ENCODE measurements at places on chromosomes 4 and X.

- no peak for DNase-seq
Measured at GRCh38 chr4:117771647-117772337, 262.5 kb upstream of the NDST3 start.

DNA sequence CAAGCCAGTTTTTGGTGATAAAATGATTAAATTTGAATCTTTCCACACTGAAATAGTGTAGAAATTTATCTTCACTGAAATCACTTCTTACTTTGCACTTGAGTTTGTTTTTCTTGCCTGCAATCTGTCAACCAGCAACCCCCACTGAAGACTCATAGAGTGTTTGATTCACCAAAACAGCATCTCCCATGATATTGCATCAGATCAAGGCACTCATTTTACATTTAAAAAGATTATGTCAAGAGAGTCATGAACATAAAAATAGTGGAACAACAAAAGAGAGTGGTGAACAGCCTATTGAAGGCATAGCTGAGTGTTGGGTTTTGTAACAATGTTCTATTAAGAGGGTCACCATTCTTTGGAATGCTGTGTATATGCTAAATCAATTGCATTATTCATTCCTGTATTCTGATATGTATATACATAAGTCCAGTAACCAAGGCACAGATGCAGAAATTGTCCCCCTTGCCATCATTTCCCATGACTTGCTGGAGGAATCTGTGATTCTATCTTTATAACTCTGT, 1934.9 kb downstream of the ARAP2 start:
- DNase-seq, result no peak

- no peak for DNase-seq
Measured at GRCh38 chr4:4948370-4948769, 70.9 kb downstream of the CYTL1 start.

DNA sequence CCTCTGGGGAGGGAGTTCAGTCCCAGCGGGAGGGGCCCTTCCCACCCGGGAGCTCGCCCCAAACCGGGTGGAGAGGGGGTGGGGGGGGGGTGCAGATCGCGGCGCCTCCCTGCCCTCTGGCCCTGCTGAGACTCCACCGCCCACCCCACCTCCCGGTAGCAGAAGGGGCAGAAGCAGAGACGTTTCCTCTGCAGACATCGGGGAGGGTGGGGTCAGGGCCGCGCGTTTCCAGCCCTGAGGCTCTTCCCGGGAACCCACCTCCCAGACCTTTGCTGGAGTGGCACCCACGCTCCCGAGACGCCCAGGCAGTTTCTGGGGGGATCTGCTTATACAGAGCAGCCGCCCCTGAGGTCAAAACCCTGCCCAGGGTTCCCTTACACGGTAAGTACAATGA, 30.2 kb downstream of the CPLX1 start:
- no peak for DNase-seq

DNA sequence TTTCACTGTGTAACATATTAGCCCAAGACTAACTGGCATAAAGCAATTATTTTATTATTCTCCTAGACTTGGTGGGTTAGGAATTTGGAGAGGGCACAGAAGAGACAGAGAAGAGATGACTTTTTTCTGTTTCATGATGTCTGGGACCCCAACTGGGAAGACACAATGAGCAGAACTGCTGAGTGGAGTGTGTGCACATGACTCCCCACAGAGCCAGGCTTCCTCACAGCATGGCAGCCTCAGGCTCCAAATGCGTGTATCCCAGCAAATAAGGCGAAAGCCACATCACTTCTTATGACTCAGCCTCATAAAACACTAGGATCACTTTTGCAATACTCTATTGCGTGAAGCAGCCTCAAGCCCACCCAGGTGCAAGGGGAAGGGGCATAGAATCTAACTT, 68.4 kb downstream of the MFAP3L start:
- no peak for DNase-seq

- DNase-seq, result no peak
Measured at GRCh38 chr4:119730671-119730950, 102.0 kb upstream of the PDE5A start.

GRCh38 chrX:73647212-73647611, 84.2 kb downstream of the CHIC1 start:
- no peak for DNase-seq

- DNase-seq, result no peak
Measured at GRCh38 chr4:113760094-113760794, 1.3 kb downstream of the CAMK2D start.

GRCh38 chr4:84995386-84995785, 28.9 kb upstream of the WDFY3 start:
- no peak for DNase-seq

DNA sequence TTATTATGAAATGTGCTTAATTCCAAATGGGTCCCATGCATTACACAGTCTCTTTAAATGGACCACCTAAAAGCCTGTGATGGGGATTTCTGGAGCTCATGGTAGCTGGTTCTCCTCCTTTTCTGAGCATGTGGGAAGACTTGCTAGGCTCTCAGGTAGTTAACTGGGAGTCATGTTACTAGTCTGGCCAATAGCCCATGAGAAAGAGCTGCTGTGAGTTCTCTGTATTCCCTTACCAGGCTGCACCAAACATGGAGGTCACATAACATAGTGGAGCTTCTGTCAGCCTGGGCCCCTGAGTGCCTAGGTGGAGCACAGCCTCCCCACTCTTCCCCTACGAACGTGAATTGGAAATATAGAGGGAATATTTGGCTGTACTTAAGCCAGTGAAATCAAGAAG, 198.4 kb downstream of the MAML3 start:
- no peak for DNase-seq

DNA sequence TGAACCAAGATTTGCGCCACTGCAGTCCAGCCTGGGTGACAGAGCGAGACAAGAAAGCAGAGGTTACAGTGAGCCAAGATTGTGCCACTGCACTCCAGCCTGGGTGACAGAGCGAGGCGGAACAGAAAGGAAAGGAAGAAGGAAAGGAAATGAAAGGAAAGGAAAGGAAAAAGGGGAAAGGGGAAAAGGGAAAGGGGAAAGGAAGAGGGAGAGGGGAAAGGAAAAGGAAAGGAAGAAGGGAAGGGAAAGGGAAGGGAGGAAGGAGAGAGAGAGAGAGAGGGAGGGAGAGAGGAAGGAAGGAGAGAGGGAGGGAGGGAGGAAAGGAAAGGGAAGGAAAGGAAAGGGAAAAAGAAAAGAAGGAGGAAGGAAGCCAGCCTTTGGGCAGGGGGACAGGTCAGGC, 76.6 kb downstream of the PRKX start:
- no peak for DNase-seq

DNA sequence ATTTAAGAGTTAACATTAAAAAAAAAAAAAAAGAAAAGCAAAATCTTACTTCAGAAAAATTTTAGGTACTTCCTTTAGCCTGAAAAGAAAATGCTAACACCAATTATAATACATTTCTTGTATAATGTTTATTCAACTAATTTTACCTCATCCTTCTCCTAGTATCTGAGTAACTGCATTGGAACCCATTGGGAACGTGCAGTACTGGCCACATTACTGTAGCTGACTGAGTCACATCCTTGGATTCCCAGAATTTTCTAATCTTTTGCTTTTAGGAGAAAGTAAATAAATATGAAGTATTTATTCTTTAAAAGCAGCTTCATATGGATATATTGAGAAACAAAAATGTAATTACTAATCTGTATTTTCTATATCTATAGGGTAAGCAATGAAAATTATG, 82.6 kb upstream of the SLITRK2 start:
- DNase-seq, result no peak

DNA sequence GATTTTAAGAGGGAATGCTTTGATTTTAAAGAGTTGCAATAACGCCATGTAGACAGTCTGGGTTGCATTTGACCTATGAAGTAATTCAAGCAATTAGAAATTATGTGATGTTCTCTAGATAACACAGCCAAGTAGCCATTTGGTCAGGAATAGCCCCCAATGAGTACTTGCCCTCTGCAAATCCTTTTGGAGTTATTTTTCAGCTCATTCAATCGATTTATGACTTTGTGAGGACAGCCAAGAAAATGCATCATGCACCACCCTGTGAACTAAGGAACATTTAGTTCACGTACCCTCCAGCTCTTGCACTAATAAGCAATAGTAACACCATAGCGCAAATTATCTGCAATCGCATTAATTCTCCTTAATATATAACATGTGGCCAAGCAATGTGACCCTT, 552.6 kb upstream of the INTU start:
- no peak for DNase-seq

- no peak for DNase-seq
Measured at GRCh38 chr4:42458657-42459056, 61.4 kb downstream of the SHISA3 start.

GRCh38 chr4:168549143-168549542, 52.3 kb downstream of the PALLD start:
- no peak for DNase-seq

DNA sequence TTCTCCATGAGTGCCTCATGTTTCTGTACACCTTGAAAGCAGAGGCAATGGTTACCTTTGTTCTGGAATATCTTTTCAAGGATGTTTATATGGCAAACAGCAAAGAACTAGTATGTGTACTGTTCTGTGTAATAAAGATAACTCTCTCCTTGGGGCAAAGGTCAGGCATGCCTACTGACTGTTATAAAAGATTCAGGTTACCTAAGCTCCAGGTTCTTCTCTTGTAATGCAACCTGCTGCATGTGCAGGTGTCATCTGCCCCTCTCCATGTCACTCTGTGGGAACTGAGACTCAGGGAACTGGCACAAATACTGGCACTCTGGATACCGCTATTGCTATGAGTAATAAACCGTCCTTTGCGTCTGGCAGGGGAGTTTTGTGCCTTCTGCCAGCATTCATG, 5.4 kb upstream of the TRPC3 start:
- no peak for DNase-seq

DNA sequence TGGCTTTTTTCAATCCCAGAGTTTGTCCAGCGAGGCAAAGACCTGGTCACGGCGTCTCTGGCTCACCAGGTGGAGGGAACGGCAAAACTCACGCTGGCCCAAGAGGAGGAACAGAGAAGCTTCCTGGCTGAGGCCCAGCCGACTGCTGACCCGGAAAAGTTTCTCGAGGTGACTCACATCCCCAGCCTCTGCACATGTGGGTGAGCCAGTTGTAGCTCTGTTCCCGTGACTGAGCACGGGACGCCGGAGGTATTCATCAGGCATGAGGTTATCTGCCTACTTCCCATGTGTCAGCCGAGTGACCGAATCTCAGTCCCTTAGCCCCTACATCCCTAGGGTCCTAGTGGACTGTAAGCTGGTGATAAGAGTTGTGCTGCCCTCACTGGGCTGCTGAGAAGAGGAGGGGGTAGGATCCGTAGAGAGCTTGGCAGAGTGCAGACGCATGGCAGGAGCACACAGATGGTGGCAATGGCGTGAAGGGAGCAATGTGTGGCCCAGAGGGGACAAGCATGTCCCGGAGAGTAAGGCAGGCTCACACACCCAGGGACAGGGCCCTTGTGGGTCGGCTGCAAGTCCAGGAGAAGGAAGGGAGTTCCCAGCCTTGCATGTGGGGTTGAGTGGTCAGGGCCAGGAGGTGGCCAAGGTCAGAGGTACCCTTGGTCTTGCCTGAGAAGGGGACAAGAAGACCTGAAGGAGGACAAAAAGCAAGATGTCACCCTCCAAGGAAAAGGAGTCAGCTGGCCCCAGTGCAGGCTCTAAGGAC, 42.9 kb downstream of the EVC start:
- DNase-seq, result no peak

DNA sequence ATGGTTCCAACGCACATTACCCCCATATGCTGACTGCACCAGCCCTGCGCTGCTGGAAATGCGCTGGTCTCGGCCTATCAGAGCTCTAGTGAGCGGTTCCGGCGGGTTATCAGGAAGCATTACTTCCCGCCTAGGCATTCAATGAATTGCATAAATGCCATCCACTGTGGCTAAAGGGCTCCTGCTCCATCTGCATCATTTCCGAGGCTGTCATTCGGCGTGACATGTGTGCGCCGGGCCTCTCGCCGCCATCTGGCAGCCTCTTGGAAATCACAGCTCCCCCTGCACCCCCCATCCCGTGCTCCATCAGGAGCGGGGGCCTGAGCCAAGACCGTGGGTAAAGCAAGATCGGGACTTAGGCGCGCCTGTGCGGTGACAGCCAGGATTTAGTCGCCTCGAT, 64.4 kb downstream of the SEPSECS start:
- no peak for DNase-seq

DNA sequence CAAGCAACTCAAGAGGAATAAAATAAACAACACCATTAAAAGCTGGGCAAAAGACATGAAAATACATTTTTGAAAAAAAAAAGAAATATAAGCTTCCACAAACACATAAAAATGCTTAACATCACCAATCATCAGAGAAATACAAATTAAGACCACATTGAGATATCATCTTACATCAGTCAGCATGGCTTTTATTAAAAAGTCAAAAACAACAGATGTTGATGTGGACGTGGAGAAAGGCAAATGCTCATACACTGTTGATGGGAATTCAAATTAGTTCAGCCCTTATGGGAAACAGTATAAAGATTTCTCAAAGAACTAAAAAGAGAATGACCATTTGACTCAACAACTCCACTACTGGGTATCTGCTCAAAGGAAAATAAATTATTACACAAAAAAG, 59.6 kb downstream of the STK32B start:
- no peak for DNase-seq

DNA sequence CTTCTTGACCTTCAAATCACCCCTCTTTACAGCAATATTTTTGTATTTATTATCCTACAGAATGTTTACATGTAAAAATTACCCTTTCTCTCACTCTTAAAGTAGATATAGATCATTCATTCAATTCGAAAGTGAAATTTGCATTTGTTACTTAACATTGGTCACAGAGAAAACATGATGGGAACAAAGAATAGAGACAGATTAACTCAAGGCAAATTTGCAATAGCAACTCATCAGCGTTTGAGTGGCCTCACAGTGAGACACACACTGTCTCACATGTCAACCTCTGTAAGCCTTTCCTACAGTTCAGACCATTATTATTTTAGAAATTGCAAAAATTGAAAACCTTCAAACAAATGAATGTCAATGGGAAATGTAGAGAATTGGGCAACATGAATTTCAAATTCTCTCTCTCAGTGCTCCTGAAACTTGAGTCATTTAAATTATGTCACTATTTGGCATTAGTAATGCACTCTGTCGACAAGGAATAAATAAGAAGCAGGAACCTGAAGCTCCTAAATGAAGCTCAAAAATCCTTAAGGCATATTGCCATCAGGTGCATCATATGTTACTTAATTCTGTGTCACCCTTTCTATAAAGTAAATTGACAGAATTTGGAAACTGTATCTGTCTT, 148.3 kb upstream of the ANXA10 start:
- DNase-seq, result no peak

DNA sequence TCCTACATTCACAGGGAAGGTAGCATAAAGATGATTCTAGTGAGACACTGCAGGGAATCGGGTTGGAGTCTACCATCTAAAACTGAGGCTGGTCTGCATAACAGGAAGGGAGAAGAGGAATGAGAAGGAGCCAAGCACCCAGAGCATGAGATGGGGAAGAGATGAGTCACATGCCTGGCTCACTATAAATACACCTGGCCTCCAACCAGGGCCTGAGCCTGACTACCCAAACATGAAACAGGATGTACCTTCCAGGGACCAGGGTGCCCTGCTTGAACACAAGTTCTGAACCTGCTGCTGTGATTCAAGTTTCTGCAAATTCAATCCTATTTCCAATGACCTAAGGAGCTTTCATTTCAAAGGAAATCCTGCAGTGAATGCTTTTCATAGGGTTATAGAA, 24.9 kb downstream of the CD99L2 start:
- no peak for DNase-seq

Data from stimulated activated CD8-positive, alpha-beta memory T cell treated with anti-CD3 and anti-CD28 coated beads, Interleukin-15, amount 100 ng/mL, for 1 hour (primary cell).